ENCODE measurements at places on chromosomes 4 and X.

GRCh38 chr4:15336410-15337167 lies 91.2 kb upstream of the C1QTNF7 start:
- DNase-seq = no peak

DNA sequence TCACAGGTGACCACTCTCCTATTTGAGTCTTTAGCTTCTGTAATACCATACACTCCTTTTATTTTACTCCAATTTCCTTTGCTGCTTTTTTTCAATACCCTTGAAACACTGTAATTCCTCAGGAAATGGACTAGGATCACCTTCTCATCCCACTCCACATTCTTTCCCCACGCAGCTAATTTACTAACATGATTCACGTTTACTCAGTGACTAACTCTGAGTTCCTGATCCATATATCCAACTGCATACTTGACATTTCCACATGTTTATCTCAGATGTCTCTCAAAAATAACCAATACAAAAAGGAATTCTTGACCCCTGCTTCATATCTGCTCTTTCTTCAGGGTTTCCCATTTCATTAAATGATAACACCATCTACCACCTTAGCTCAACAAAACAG lies 19.9 kb downstream of the RPS6KA6 start:
- DNase-seq = no peak

- DNase-seq = peak; percentile 60
Measured at GRCh38 chr4:8198906-8199593, at the start of gene SH3TC1. SH3TC1 (plus strand) TSS chr4:8199290; CDS start chr4:8205195, 5,905 bp downstream.

GRCh38 chrX:136047016-136047642 lies 61.9 kb downstream of the SLC9A6 start:
- no peak for DNase-seq

DNA sequence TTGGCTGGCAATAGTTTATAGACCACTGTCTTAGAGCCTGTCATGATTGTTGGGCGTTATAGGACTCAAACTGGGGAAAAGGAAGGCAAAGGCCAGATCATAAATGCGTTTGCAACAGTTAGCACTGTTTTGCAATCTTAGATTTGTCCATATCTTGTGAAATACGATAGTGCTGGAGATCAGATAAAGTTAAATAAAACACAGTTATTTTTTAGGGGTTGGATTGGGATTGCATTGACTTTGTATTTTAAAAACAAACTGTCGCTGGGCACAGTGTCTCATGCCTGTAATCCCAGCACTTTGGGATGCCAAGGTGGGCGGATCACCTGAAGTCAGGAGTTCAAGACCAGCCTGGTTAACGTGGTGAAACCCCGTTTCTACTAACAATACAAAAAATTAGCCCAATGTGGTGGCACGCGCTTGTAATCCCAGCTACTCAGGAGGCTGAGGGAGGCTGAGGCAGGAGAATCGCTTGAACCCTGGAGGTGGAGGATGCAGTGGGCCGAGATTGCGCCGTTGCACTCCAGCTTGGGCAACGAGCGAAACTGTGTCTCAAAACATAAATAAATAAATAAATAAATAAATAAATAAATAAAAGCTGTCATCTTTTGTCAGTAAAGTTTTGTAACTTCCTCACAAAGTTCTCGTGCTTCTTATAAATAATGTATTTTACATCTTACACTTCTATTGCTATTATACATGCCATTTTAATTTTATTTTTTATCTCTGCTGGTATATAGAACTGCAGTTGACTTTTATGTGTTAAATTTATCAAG lies 117.2 kb downstream of the KDM6A start:
- DNase-seq = no peak

DNA sequence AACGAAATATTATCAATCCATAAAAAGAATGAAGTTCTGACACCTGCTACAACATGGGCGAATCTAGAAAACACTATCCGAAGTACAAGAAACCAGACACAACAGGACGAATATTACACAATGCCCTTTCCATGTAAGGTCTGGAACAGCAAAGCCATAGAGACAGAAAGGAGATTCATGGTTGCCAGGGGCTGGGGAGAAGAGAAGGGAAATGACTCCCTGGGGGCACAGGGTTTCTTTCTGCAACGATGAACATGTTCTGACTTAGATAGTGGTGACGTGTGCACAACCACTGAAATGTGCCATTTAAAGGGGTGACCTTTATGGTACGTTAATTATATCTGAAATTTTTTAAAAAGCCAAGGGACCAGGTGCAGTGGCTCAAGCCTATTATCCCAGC lies 28.3 kb downstream of the GPR143 start:
- DNase-seq = no peak

DNA sequence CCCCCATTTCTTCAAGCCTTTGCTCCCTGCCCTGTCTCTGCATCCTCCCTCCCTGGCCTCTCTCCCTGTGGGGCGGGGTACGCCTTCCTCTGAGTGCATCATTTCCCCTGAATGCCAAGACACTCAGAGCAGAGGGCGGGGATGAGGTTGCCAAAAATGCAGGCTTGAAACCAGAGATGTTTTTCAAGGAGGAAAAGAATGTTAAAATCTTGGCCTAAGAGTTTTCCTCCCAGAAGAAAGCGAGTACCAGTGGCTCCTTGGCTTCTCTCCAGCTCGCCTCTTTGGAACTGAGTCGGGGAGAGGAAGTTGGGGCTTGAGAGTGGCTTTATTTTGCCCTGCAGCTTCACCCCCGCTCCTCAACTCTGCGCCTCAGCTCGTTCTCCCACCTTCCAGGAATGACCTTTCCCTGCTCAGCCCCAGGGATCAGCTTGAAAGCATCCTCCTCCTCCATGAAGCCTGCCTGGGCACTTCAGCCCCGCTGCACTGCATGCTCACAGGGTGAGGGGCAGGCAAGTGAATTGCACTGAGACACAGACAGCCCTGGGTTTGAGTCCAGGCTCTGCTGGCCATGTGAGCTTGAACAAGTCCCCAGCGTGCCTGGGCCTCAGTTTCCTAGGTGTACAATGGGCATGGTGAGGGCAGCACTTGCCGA lies 57.5 kb upstream of the SORCS2 start:
- no peak for DNase-seq

DNA sequence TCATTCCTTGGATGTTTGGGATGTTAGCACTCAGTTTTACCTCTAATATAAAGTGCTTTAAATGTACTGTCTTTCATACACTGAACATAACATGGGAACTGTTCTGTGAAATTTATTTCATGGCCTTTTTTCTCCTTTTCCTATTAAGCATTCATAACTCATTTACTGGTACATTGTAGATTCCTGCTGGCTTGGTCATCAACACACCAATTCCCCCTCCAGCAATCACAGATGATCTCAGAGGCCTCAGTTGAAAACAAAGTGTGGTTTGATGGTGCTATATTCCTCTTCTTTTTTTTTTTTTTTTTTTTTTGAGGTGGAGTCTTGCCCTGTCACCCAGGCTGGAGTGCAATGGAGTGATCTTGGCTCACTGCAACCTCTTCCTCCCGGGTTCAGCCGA lies 61.9 kb upstream of the FAM47B start:
- DNase-seq = no peak

DNA sequence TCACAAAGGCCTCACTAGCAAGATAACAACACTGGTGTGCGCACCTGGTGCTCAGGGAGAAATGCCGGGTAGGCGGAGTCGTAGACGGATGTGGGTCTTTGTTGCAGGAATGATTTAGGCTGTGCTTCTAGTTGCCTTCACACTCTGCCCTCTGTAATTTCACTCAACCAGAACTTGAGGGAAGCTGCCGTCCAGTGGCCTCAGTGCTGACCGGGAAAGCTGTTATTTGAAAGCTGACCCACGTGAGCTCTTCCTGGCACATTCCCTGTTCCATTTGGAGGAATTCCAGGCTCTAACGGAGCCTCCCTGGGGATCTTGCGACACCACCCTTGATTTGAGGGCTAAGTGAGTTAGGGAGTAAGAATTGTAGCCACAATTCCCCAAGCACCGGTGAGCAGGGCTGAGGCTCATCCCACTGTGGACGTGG lies 15.9 kb downstream of the SH3TC1 start:
- DNase-seq = peak; percentile 11

GRCh38 chr4:53476232-53477037 lies 99.0 kb downstream of the FIP1L1 start:
- no peak for DNase-seq

- no peak for DNase-seq
Measured at GRCh38 chr4:27272217-27272616, 411.6 kb downstream of the STIM2 start.

DNA sequence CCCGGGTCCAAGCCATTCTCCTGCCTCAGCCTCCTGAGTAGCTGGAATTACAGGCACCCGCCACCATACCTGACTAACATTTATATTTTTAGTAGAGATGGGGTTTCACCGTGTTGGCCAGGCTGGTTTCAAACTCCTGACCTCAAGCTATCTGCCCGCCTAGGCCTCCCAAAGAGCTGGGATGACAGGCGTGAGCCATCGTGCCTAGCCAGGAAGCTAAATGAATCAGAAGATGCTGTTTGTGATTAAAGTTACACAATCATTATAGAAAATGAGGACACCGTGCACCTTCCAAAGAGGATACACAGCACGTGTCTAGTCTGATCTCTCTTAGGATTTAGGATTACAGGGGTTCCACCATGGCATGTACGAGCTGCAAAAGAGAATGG lies 99.6 kb downstream of the DHRSX start:
- DNase-seq = no peak

GRCh38 chr4:5460106-5460801 lies 248.1 kb downstream of the EVC2 start:
- DNase-seq = no peak

DNA sequence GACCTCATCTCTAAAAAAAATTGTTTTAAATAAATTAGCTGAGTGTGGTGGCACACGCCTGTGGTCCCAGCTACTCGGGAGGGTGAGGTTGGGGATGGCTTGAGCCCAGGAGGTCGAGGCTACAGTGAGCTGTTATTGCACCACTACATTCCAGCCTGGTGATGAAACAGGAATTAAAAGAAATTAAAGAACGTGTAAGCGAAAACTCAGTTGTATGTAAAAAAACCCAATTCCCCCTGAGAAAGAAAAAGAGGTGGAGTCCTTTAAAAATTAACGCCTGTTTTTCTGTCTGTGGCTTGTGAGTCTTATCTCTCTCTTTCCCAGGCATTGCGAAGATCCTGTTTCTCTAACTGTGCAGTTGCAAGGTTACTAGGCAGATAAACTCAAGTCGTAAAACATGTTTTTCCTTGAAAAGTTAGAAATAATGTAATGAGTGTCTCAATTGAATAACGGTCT lies 22.1 kb downstream of the EPGN start:
- no peak for DNase-seq

- no peak for DNase-seq
Measured at GRCh38 chr4:16442296-16442695, 216.0 kb upstream of the TAPT1 start.

- DNase-seq = peak; percentile 62
Measured at GRCh38 chrX:102712216-102712966, at the start of gene GPRASP2. GPRASP2 (plus strand) TSS chrX:102712448; CDS start chrX:102714870, 2,422 bp downstream.

DNA sequence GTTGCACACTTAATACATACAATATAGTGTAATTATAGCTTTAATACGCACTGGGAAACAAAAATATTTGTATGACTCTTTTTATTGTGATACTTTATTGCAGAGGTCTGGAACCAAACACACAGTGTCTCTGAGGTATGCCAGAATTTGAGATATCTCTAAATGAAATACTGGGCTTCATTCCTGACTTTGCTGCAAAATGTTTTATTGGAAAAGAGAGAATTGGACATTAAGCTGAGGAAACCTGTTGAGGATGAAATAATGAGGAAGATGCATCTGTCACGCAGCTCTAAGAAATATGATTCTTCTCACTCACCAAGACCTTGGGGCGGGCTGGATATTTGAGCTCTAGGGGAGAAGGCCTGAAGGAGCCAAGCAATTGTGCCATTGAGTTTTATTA lies 242.1 kb downstream of the CPE start:
- no peak for DNase-seq

- DNase-seq = no peak
Measured at GRCh38 chr4:170030121-170030520, 3.9 kb upstream of the MFAP3L start.

DNA sequence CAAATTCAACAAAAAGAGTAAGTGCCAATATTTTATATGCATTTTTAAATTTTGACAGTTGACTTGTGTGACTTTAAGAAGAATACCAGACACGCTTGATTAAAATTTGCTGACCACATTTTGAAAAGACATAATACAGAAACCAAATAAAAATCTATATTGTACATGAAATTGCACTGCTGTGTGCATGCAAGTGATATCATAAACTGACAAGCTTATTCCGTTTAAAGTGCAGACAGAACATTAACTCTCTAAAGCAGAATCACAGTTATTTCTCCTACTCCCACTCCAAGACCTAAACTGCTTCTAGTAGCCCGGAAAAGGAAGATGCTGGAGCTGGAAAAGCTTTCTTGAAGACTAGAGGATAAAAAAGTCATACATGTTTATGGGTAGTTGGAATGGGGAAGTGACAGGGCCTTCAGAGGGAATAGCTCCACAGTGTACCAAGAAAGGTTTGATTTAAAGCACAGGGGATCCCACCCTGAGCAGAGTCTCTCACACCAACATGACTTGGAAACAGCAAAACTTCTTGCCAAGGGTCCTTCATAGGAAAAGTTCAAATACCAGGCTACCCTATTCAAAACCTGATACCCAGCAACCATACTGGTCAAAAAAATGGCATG lies 34.1 kb upstream of the NAF1 start:
- DNase-seq = no peak

DNA sequence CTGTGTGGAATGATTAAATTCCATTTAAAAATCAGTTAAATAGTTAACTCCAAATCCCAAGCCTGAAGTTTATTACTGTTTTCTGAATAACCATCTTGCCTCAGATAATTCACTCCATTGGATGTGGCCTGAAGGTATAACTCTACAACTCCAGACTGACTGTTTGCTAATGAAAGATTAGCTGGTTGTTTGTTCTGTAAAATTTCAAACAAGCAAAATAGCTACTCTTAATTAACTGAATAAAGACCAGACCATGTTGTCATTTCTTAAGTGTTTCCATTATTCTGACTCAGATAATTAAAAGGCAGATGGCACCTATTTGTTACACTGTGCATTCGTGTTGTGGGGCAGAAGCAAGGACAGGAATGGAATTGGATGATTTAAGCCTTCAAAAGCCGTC lies 78.5 kb upstream of the DDIT4L start:
- DNase-seq = no peak

DNA sequence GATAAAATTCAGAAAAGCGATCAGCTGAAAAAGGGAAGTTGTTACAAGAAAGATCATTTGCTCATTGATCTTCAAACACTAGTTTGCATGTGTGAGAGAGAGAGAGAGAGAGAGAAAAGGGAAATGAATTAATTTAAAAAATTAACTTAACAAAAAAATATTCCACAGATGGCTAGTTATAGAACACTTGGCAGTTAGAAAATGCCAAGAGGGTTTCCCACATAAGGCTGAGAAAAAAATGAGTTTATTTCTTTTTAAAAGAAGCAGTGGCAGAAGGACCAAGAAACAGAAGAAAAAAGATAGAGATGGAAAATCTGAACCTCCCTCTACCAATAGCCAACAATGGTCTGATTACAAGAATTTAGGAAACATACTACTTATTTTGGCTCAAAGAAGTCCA lies 47.1 kb downstream of the FGF13 start:
- DNase-seq = no peak

GRCh38 chrX:147838465-147839131 lies 73.1 kb upstream of the FMR1 start:
- DNase-seq = peak; percentile 65

DNA sequence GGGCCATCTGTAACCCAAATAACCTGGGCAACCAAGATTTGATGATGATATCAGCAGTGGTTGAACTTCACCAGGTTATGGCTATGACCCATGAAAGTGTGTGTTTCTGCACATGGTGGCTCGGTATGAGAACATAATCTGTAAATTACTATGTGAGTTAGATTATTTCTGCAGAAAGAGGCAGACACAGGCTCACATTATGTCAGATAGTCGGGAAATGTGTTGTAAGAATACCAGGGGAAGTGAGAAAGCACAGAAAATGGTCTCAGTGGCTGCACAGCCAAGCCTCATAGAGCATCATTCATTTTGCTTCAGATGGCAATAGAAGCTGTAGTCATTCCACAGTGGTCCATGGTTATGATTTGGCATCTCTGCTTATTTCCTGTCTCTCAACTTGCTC lies 63.0 kb upstream of the RBPJ start:
- DNase-seq = no peak

Data from spinal cord (tissue), 10 donors.